Islet precursor cell (in vitro differentiated cells): ENCODE measurements at places on chromosomes 4 and X.
A peak's percentile ranks its signal among the peaks of the same experiment; 100 is the strongest.

DNA sequence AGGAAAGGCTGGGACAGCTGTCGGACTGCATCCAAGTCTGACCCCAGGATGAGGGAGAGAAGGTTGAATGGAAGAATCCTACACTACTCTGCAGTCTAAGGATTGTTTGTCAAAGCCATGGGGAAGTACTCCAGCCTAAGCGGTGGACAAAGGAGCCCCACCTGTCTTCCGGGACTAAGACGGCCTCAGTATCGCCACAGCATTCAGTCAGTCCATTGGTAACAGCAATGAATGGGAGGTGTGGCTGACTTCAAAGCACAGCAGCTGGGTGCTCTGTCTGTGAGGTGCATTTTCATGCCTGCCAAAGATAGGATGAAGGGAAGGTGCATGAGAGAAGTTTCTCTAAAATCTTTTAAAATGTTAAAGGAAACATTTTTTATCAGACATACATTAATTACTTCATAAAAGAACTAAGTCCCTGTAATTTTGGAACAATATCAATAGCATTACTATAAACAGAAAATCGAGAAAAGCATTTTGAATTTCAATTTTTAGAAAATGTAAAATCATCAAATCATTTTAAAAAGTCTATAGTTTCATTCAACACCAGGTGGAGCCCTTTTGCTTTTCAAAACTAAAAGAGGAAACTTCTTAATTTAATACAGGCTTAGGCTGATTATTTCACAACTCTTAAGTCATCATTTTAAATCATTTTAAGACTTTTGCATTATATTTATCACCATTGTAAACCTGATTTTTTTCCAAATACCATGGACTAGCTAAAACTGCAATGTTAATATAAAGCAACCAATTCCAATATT, 27.6 kb upstream of the INTU start:
- DNase-seq: peak; percentile 83

- peak; percentile 41 for DNase-seq
These were observed 130.2 kb upstream of the KIT start for GRCh38 chr4:54527532-54527931.

DNA sequence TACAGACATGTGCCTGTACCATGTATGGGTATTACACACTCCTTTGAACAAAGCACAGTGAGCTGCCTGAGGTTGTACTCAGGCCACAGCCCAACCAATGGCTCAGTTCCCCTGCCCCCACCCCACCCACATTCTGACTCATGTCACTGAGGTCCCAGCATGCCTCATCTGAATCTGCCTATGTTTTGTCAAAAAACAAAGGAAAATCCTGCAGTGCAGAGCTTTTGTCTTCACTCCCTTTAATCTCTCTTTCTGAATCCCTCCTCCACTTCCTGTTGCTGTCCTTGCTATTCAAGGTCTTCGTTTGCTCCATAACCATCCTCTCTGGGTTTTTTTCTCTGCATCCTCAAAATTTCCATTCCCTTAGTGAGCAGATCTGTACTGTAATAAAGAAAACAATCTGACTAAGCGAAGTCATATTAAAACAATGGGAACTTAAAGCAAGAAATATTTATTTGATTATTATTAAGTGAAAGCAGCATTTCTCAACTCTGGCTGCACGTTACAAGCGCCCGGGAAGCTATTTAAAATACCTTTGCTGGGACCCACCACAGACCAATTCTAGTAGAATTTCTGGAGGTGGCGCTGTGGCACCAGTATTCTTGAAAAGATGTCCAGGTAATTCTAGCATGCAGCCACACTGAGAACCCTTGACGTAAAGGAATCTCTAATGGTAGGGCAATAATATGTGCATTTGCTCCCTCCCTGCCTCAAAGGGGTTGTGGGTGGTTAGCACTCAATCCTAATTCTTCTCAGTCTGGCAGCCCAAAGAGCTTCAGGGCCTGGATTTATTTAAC, 8.7 kb downstream of the GUCY2F start:
- peak; percentile 83 for DNase-seq

DNA sequence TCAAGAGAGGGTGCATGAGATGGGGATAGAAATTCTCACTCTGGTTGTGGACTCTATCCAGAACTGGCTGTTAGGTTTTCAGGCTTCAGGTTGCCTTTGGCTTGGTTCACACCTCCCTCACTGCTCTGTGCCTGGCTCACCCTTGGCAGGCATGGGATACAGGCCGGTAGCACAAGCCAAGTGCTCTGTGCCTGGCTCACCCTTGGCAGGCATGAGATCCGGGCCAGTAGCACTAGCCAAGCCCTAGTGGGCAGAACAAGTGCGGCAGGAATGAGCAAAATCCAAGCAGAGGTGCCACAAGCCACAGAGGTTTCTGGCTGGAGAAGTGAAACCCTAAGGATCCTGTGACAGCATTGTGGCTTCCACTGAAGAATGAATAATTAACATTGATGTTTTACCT, 1642.3 kb downstream of the C4orf33 start:
- DNase-seq: no peak

DNA sequence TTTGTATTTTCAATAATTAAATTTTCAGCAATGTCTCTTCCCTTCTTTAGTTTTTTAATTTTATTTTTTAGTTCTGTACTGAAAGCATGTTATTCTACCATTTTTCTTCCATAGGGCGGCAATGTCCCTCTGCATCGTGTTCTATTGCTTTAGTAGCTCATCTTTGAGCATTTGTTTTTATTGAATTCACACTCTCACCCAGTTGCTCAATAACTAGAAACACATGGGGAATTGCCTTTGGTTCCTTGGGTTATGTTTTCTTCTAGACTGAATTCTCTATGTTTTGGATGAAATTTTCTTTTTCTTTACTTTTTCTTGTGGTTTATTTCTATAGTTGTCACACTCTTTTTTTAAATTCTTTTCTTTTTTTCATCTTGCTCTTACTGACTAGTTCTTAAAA, 233.8 kb upstream of the LDB2 start:
- DNase-seq: no peak

GRCh38 chr4:107166181-107166580, 130.1 kb upstream of the DKK2 start:
- no peak for DNase-seq

DNA sequence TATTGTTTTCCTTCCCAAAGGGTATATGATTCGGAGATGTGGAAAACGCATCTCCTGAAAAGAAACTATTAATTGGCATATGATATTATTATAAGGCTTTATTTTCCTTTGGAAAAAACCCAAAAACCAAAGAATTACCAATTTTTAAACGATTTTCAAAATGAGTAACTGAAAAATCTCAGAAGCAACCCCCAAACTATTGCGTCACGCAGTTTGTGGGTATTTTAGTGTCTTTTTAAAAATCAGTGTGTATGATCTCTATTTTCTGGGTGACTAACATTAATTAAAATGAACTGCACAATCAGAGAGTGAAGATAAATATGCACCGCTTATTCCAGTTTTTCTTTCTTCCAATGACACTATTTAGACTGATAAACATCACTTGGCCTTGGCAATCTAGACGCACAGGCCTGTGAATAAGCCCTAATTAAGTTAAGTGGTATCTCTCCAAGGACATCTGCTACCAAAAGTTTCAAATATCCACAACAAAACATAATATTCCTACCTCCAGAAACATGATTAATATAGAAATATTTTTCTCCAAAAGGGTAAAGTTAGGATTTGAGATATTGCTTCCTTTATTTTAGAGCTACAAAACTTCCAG, 511.5 kb upstream of the FAM241A start:
- DNase-seq: no peak

GRCh38 chr4:163217505-163217904, 50.8 kb upstream of the NAF1 start:
- DNase-seq: no peak

DNA sequence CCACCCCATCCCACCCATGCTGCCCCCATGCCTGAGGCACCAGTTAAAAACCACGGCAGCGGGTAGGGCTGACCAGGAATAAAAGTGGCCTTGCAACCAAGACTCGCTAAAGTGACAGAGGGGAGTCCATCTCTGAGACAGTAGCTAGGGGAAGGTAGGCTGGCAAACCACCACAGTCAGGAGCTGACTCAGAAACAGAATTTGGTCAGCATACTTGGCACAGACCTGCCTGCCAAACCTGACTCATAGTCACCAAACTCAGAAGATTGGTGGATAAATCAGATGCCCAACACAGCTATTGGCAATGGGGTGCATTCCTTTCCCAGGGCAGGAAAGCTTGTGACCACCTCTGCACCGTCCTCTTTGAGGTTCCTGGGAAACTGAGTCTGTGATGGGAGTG, 193.8 kb downstream of the BCOR start:
- no peak for DNase-seq

GRCh38 chrX:130060122-130061069, 49.9 kb downstream of the ELF4 start:
- DNase-seq: peak; percentile 83

DNA sequence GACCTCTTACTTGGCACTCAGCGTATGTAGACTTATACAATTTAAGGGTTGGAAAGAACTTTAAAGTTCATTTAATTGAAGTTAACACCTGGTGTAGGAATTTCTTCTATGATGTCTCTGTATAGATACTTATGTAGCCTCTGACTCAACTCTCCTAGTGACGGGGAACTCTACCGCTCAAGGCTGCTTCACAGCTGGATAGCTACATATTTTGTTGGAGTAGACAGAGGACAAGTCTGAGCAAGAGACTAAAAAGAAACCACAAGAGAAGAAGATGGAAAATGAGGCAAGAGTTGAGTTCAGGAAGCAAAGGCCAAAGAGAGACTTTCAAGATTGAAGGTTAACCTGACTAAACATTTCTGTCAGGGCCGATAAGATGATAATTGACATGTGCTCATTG, 52.6 kb downstream of the GPR50 start:
- DNase-seq: no peak

- DNase-seq: no peak
These were observed 270.3 kb upstream of the CTSO start for GRCh38 chr4:156223985-156224384.

GRCh38 chrX:40087425-40088298, 10.1 kb downstream of the BCOR start:
- no peak for DNase-seq

DNA sequence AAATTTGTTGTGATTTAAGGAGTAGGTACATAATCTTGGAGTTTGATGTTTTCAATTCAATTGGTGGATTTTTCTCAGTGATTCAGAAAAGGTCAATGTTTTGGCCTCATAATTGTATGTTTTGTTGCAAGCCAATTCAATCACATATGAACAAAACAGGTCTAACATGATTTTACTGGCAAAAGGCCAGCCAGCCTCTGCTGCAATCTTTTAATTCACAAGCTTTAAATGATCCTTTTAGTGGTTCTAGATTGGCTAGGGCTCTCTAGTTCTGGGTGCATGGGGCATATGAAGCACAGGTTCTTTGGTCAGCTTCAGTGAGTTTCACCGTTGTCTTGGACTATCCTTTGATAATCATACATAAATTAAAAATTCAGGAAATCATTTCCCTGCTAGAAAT, 19.2 kb upstream of the SLC6A14 start:
- no peak for DNase-seq

DNA sequence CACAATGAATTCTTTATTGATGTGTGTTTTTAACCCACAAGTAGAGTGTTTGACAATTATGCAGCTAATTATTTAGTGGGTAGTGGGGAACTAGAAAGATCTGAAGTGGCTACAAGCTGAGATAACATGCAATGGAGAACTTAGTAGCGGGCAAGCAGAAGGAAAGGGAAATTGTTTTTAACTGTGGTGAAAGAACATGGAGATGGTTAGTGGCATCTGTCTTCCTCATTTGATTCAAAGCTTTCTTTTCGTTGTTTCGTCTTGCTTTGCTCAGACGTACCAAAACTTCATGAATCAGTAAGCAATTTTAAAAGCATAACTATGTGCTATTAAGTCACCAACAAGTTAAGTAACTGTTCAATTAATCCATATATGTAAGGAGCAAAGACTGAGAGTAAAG, 169.9 kb downstream of the BANK1 start:
- no peak for DNase-seq

- no peak for DNase-seq
These were observed 342.5 kb upstream of the FSTL5 start for GRCh38 chr4:162506253-162506652.

- DNase-seq: no peak
These were observed 1.2 kb downstream of the RAP1GDS1 start for GRCh38 chr4:98262431-98262830.

DNA sequence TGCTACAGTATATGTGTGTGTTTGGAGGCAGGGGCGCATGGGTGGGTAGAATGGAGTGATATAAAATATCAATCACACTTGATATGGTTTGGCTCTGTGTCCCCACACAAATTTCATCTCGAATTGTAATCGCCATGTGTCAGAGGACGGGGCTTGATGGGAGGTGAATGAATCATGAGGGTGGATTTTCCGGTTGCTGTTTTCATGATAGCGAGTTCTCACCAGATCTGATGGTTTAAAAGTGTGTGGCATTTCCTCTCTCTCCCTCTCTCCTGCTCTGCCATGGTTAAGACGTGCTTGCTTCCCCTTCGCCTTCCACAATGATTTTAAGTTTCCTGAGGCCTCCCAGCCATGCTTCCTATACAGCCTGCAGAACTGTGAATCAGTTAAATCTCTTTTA, 14.8 kb downstream of the SOWAHB start:
- DNase-seq: no peak

DNA sequence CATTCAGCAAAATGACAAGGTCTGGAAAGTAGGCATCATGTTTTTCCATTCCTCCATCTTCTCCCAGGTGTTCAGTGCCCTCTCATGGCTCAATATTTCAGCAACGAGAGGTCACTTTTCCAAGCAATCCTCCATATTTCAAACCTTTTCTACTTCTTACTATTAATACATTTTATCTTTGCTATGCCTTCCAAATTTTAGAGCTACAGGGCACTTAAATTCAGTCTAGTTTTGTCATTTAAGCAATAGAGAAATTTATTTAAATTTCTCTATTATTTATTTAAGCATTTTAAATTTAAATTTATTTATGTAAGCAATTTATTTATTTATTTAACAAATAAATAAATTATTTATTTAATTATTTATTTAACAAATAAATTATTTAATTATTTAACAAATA, 305.1 kb upstream of the ANXA10 start:
- no peak for DNase-seq

GRCh38 chr4:173936861-173937260, 346.6 kb downstream of the FBXO8 start:
- no peak for DNase-seq

GRCh38 chrX:153662266-153662665, 11.3 kb downstream of the PNCK start:
- DNase-seq: peak; percentile 80

- no peak for DNase-seq
These were observed 70.1 kb downstream of the NAA11 start for GRCh38 chr4:79255793-79256192.

- DNase-seq: peak; percentile 72
These were observed 11.2 kb downstream of the MEPE start for GRCh38 chr4:87843936-87844335.

DNA sequence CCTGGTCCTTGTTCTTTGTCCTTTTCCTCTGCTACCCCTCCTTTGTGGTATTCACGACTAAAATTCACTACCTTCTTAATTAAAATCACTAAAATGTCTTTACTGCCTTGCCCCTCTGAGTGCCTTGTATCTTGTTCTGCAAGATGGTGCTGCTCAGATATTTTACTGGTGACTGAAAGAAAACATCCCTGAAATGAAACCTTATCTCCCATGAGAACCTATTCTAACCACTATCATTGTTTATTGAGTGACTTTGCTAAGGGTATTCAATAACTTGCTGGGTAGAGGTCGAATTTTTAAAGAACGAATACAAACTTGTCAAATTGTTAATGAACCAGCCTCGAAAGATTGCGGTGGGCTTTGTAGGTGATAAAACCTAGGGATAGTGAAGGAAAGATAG, 52.8 kb downstream of the SPRY1 start:
- no peak for DNase-seq

GRCh38 chrX:111823703-111824102, 52.3 kb upstream of the TRPC5OS start:
- no peak for DNase-seq
